GM23248 (cell line): ENCODE measurements at places on chromosomes 6 and 20.

GRCh38 chr6:84842525-84843166 lies 78.2 kb upstream of the TBX18 start:
- DNase-seq: peak; percentile 48

DNA sequence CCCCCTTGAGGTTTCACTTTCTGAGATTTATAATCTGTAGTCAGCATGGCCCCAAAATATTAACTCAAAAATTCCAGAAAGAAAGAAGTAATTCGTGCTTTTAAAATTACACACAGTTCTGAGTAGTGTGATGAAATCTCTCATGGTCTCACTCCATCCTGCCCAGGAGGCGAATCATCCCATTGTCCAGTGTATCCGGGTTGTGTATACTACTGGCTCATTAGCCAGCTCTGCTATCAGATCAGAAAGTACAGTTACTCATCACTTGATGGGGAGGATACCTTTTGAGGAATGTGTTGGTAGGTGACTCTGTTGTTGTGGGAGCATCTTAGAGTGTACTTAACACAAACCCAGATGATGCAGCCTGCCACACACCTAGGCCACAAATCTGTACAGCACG lies 65.2 kb downstream of the CDC5L start:
- peak; percentile 86 for DNase-seq

DNA sequence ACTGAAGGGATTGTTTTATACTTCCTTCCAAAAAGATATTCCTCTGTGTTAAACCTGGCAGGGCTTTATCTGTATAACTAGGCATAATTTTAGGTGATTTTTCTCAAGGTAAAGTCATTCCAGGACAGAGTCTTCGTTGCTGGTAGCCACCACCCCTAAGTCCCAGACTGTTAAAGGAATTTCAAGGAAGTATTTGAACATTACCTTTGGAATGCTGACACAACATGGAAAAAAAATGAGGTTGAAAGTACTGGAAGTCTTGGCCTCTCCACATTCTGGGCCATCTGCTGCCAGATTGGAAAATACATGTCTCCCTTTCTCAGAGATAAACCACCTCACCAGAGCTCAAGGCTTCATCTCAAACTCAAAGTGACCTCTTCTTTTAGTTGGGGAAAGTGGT lies 27.0 kb upstream of the ETV7 start:
- DNase-seq: peak; percentile 22

GRCh38 chr6:9503111-9503761 lies 911.6 kb downstream of the TFAP2A start:
- peak; percentile 77 for DNase-seq

GRCh38 chr6:120994573-120994967 lies 339.7 kb downstream of the TBC1D32 start:
- DNase-seq: peak; percentile 1

DNA sequence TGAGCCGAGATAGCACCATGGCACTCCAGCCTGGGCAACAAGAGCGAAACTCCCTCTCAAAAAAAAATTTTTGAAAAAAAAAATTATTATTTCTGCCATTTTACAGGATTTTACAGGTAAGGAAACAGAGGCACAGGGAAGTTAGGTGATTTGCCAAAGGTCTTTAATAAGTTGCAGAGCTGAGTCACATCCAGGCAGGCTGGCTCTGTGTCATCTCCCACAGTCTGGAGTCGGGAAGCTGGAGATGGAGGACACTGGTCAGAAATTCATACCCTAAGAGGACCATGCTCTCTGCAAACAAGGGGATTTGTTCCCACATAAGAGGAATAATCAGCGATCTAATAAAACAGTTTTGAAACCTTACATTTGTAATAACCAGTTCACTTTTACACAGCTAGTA lies 24.1 kb downstream of the HECA start:
- DNase-seq: peak; percentile 62

DNA sequence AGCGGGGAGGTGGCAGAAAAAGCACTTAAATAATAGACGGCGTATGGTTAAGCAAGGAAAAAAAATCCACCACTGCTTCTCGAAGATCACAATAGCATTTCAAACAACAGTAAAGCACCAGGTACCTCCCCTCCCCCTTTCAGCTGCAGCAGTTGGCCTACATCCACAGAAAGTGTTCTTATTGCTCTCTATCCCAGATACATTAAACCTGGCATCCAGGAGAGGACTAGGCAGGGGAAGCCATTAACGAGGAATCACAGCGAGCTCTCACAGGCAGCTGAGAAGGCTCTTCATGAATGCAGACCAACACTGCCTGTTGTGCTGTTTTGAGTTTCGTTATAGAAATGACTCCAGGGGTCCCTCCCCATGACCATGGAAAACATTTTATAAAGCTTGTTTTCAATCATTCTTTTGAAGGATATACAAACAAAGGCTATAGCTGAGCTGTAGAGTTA lies 11.8 kb downstream of the FYN start:
- no peak for DNase-seq

DNA sequence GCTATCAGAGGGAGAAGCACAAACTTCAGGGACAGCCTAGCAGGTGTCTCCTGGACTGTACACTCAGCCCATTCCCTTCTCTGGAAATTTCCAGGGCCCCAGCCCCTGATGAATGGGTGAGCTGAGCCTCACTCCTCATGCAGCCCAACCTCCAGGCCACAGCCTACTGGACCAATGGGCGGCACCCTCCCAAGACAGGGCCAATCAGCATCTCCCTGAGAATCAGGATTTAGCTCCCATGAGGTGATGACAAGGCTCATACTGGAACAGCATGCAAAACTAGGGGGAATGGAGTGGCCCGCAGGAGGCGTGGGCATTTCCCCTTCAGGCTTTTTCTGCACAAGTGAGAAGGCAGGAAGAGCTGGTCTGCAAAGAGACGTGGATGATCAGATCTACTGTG lies 29.0 kb downstream of the NFATC2 start:
- DNase-seq: no peak

GRCh38 chr20:63014710-63015109 lies 7.9 kb upstream of the BHLHE23 start:
- no peak for DNase-seq

DNA sequence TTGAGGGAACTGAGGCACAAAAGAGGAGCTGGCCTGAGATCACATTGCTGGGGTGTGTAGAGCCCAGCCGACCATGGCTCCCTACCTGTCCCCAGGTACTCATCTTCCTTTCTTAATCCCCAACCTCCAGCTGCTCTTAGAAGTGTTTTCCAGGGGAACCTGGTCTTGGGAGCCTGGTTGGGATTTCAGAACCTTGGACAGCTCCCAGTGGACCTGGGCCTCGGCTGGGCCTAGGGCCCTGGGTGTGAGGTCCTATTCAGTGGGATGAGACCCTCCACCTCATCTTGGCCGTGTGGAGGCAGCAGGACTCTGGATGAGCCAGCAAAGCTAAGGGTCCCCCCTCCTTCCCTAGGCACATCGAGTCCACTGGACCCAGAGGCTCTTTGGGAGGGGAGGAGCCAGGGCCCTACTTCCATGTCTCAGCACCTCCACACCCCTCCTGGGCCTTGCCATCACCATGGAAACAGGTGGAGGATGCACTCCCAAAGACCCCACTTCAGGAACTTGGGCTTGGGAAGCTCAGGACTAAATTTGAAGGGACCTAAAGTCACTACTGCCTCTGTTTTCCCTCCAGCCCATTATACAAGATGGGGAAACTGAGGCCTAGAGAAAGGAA lies 38.5 kb downstream of the DLGAP4 start:
- DNase-seq: peak; percentile 62

GRCh38 chr6:124961777-124962638 lies at the start of gene RNF217:
TSS of gene RNF217 (plus strand) at chr6:124962437. CDS start at chr6:124962545, 108 bp downstream.
- peak; percentile 77 for DNase-seq

GRCh38 chr6:141218583-141218982 lies 914.1 kb upstream of the GJE1 start:
- no peak for DNase-seq

GRCh38 chr20:7772371-7772770 lies 167.9 kb downstream of the HAO1 start:
- DNase-seq: peak; percentile 53

DNA sequence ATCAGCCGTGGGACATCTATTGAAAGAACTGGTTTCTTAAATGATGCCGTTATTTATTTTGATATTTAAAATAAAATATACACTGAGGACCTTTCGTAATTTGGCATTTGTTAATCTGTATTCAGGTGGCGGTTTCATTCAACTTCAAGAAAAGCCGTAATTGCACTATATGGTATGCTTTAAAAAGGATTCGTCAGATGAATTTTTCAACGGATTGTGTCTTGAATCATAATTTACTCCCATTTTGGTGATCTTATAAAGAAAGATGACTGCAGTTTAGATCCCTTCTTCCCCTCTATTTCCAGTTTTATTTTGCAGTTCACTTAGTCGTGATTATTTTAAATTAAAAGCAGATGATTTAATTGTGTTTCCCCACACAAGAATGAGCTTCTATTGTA lies 761 bp downstream of the KLHL32 start:
- no peak for DNase-seq

GRCh38 chr6:129638686-129639085 lies 71.3 kb downstream of the ARHGAP18 start:
- no peak for DNase-seq

DNA sequence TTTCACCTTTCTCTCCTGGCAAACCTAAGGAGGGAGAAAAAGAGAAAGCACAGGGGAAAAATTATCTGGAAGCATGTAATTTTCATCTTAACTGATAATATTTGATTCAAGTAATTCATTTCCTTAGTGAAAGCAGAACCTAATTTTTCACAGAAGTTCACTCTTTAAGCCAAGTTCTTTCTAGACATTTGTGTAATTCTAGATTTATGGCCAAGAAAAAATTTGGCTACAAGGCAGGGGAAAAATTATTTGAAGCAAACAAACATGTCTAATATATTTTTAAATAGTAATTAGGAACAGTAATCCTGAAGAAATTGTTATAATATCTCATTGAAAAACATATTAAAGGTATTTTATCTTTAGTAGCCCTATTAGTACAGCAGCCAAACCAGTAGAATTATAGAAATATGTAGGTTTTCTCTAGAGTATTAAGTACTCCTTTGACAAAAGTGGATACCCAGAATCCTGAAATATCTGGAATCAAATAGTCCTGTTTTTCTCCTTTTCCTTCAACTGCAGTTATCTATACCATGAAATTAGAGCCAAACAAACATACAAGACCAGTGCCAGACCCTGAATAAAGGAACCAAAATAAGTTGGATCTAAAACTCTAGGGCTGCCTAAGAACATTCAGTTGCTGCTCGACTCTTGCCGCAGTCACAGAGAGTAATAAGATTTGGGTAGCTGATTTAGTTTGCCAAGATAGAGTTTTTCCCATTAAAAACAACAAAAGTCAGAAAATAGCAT lies 116.5 kb downstream of the COL12A1 start:
- no peak for DNase-seq

GRCh38 chr6:82084324-82084920 lies 163.1 kb downstream of the IBTK start:
- no peak for DNase-seq

- peak; percentile 94 for DNase-seq
Observed at GRCh38 chr6:3517350-3517749, 60.5 kb upstream of the SLC22A23 start.

- no peak for DNase-seq
Observed at GRCh38 chr6:15894973-15895725, 232.3 kb upstream of the DTNBP1 start.

GRCh38 chr6:53273370-53273769 lies 75.4 kb downstream of the ELOVL5 start:
- no peak for DNase-seq

DNA sequence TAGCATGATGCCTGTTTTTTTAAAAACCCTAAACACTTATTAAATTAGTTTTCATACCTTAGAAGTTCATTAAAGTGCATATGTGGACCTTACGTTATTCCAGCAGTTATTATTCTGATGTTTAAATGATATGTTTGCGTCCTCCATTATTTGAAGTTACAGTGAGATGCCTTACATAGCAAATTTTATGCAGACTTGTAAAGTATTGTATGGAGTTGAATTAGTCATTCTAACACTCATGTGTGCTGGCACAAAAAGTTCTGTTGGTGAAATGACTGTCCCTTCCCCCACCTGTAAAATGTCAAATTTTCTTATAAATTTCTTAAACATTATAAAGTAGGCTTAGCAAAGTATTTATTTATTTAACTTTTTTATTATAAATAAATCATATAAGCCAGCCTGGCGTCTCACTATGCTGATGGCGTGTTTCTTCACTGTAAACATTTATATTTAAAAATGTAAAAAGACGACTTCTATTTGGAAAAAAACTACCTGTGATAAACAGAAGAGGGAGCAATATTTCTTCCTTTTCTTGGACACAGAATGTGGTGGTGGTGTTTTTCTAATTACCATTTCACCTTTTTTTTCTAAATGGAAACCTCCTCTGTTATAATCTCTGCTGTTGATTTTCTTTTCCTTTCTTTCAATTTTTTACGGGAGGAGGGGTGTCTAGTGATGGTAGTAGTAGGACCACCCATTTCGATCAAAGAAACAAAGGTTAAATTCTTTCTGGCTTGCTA lies 155.4 kb downstream of the RFPL4B start:
- peak; percentile 52 for DNase-seq

GRCh38 chr6:125953502-125953875 lies 3.1 kb upstream of the HINT3 start:
- DNase-seq: no peak

DNA sequence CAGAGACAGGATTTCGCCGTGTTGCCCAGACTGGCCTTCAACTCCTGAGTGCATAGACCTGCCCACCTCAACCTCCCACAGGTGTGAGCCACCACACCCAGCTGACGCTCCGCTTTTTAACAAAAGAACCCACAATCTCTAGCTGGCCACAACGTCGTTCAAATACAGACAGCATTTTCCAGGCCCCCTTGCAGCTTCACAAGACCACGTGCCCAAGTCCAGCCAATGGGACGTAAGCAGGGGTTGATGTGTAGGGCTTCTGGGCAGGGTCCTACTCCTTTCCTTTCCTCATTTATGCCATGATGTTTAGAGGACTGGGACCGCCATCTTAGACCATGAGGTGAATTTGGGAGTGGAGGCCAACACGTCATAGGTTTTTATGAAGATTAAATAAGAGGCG lies 81.0 kb downstream of the TFAP2C start:
- no peak for DNase-seq

GRCh38 chr6:5184218-5184617 lies 76.5 kb downstream of the LYRM4 start:
- DNase-seq: no peak

- no peak for DNase-seq
Observed at GRCh38 chr6:157607317-157608109, 215.5 kb upstream of the SNX9 start.

- DNase-seq: peak; percentile 67
Observed at GRCh38 chr20:5844063-5844681, 94.0 kb downstream of the SHLD1 start.

- DNase-seq: peak; percentile 81
Observed at GRCh38 chr6:35026434-35027222, 114.5 kb downstream of the TCP11 start.

GRCh38 chr6:122790028-122790422 lies 967 bp downstream of the SMPDL3A start:
- no peak for DNase-seq

DNA sequence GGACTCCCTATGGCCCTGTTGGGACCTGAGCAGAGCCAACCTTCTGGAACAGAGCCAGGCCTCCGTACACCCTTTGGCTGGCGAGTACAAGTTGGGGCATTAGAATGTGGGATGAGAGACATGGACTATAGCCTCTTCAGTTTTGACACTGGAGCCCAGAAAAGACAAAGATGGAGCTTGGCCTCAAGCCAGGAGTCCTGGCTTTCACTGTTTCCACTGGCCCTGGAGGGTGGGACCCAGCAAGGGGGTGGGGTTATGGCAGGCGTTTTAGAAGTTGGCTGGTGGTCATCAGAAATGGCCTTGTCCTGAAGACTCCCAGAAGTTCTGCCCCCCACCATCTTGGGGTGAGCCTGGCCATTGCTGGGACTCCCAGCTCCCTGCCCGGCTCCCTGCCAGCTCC lies 21.8 kb downstream of the ITPR3 start:
- no peak for DNase-seq
